ENCODE measurements at places on chromosomes 16 and 17.
A peak's percentile ranks its signal among the peaks of the same experiment; 100 is the strongest.

GRCh38 chr16:11063448-11064201 is 119.3 kb downstream of the CLEC16A start:
- DNase-seq, result no peak

DNA sequence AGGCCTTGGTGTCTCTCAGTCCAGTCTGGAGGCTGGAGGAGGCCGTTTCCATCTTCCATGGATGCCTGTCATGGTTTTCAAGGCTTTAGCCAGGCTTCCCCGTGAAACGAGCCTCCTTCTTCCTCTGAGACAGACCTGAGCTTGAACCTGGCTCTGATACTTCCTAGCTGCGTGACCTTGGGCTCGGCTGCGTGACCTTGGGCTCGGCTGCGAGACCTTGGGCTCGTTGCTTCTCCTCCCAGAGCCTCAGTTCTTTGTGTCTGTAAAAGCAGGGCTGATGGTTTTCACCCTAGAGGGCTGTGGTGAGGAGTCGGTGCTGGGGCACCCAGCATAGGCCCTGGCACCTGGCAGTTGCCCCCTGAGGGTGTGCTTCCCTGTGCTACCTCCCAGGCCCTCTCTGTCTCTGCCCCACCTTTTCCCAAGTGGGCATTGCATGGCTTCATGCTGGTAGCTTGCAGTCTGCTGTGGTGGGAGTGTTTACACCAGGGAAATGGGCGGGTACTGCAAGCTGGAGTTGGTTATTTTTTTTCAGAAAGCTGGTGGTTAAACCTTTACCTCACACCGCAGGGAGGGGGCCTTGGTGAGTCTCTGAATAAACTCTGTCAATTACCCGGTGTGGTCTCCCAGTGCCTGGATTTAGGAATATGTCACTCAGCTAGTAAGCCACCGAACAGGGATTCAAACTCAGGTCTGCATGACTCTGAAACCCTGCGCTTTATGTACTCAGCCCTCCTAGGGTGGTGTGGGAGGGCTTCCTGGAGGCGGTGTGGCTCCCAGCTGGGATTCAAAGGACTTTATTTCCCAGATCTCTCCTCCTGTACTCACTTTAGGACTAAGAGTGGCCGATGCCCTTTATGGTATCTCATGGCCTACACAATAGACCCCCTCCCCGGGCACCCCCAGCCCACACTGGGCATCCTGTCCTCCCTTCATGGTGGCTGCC is 129.0 kb upstream of the CIBAR2 start:
- peak; percentile 53 for DNase-seq

DNA sequence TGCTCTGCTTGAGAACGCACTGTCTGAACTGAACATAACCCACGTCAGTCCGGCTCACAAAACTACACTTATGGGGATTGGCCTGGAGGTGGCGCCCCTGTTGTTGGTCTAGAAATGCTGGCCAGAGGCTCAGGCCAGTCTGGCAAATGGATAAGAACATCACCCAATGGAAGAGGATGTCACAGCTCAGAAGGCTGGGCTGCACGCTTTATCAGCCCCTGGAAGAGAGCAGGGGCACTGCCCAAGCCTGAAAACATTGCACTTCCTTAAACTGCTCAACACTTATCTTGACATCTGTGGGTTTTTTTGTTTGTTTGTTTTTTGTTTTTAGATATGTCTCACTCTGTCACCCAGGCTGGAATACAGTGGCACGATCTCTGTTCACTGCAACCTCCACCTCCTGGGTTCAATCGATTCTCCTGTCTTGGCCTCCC is 24.8 kb upstream of the BPTF start:
- peak; percentile 89 for DNase-seq

GRCh38 chr17:14448818-14449217 is 147.9 kb downstream of the HS3ST3B1 start:
- no peak for DNase-seq

DNA sequence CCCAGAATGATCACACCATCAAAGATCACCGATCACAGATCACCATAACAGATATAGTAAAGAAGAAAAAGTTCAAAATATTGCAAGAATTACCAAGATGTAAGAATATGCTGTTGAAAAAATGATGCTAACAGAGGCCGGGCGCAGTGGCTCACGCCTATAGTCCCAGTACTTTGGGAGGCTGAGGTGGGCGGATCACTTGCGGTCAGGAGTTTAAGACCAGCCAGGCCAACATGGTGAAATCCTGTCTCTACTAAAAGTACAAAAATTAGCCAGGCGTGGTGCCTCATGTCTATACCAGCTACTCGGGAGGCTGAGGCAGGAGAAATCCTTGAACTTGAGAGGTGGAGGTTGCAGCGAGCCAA is 53.2 kb downstream of the CPPED1 start:
- no peak for DNase-seq

DNA sequence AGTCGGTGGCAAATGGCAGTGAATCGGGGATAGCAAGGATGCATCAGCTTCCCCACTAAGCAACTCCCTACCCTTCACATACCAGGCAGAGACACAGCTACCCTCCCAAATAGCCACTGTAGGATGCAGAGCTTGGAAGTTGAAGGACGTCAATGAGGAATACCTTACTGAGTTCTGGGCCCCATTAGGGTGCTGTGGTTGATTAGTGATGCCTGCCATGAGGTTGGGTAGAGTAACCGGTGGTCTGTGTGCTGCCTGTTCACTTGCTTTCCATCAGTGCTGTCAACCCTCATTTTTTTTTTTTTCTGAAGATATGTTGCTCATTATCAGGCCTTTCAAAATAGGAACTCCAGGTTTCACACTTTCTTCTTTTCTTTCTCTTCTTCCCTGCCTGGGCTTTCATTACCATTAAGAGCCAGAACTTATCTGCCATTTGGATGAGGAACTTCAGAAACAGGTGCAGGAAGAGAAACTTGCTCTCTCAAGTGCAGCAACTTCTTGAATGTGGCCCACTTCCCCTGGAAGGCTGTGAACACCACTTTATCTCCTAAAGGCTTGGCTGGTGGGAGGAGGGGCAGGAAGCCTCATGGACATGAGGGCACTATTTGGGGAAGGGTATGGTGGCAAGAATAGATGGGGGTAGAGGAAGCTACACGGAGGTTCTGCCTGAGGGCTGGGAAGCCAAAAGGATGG is 183.5 kb downstream of the NTN1 start:
- no peak for DNase-seq

GRCh38 chr16:49756775-49757558 is 98.9 kb downstream of the ZNF423 start:
- no peak for DNase-seq

GRCh38 chr16:86436466-86437185 is 73.7 kb upstream of the FOXF1 start:
- DNase-seq, result no peak

GRCh38 chr17:7250695-7251627 is 573 bp downstream of the CTDNEP1 start:
- DNase-seq, result no peak

GRCh38 chr17:51419476-51419875 is 159.1 kb downstream of the UTP18 start:
- no peak for DNase-seq

DNA sequence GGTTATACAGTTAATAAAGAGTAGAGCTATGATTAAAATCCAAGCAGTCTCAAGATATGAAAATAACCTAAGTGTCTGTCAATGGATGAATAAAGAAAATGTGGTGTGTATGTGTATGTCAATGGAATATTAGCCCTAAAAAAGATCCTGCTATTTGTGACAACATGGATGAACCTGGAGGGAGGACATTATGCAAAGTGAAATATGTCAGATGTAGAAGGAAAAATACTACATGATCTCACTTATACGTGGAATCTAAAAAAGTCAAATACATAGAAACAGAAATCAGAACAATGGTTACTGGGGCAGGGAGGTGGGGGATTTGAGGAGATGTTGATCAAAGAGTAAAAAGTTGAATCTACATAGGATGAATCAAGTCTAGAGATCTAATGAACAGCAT is 20.4 kb downstream of the BRIP1 start:
- DNase-seq, result no peak

DNA sequence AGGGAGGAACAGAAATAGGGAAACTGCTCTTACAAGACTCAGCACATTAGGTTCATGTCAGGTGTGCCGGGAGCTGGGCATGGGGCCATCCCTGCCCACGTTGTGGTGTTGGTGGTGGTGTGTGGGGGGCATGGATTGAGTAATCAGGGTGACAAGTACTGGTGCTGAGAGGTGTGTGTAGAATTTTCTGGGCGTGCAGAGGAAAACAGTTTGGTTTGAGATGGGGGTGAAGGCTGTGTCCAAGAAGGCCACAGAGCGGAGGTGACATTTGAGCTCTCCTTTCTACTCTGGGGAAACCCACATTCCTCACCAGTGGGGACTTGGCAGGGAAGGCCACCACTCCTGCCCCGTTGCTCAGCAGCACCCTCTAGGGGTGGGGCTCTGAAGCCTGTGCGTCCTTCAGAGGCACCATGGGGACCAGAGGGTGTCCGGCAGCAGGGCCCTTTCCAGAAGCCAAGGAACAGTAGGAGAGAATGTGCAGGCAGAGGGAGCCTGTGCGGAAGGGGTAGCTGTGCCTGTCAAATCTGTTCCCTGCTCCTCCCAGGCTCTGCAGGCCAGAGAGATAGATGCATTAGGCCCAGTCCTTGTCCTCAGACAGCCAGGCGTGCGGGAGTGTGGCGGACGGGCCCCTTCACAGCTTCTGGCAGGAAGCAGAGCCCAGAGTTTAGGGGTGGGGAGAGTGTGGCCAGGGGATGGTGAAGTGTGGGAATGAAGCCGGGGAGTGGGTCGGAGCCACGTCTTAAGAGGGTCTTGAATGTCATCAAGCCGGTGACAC is 48.7 kb upstream of the GSE1 start:
- no peak for DNase-seq

- peak; percentile 70 for DNase-seq
These were observed 612 bp downstream of the CISD3 start for GRCh38 chr17:38730526-38731379.

DNA sequence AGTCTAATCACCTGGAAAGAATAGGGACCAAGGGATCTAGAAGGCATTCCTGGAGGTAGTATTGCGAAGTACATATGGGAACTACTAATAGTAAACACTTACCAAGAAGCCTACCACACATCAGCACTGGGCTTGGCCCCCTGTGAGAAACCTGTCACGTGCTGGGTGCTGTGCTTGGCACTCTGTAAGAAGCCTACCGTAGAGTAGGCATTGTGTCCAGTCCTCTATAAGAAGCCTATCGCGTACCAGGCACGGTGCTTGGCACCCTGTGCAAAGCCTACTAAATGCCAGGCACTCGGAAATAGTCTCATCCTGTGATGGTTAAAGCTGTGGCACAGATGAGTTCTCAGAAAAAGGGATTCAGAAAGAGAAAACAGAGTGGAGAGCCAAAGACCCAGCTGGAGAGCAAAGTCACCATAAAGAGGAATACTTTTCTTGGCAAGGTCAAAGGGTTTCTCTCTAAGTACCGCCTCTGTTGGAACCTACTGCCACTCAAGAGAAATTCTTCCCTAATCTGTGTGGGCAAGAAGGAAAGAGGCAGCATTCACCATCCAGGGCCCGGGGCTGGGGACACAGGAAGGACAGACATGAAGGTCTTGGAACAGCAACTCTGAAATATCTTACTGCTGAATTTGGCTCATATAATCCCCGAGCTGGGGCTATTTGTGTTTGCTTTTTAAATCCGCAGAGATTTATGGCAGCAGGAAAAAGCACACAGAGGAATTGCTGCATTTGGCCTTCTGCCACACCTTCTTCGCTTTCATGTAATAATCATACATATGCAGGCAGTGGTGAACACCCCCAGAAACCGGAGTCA is 81.8 kb downstream of the VAT1L start:
- no peak for DNase-seq

Measured in ELF-1 (cell line).